GM03348 (cell line): ENCODE measurements at places on chromosomes 1 and 21.

- DNase-seq, result no peak
These were observed 19.8 kb downstream of the NPR1 start for GRCh38 chr1:153698020-153698922.

DNA sequence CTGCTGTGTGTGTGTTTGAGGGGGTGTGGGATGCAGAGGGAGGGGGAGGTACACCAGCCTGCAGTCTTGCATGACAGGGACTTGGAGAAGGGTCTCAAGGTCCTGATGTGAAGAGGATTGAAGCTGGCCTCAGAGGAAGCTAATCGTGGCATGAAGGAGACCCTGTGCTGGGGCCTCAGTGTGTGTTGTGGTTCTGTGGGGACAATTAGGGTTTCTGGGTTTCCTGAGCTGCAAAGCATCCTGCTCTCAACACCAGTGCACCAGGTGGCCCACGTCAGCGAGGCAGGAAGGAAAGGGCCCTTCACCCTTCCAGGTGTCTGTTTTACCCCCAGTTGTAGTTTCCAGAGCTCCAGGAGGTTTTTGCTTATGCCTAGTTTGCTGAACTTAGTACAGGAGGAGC lies 52.8 kb downstream of the TENT5C start:
- DNase-seq, result no peak

- no peak for DNase-seq
These were observed 21.5 kb downstream of the DESI2 start for GRCh38 chr1:244674446-244674845.

GRCh38 chr1:179875596-179876299 lies 1.9 kb downstream of the TOR1AIP2 start:
- no peak for DNase-seq

- no peak for DNase-seq
These were observed 113.9 kb upstream of the DPT start for GRCh38 chr1:168842916-168843315.
